ENCODE measurements at places on chromosomes 3 and 15.
A peak's percentile ranks its signal among the peaks of the same experiment; 100 is the strongest.

DNA sequence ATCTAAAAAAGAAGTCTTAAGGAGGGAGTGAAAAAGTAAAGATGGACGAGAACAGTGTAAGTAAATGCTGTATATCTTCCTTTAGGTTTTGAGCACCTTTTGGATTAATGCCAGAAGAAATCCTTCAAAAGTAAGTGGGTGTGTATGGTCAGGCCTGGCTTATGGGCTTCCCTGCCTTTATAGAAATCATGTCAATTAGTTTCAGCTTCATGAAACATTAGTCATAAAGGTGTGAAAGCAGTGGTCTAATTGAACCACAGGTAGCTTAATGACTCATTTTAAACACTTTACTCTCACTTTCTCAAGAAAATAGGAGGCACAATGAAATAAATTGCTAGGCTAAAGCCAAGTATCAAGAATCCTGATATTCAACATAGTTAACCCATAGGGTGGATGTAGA is 467.4 kb upstream of the DPPA4 start:
- no peak for DNase-seq

- DNase-seq: no peak
Measured at GRCh38 chr15:29207758-29208108, 61.9 kb downstream of the NSMCE3 start.

DNA sequence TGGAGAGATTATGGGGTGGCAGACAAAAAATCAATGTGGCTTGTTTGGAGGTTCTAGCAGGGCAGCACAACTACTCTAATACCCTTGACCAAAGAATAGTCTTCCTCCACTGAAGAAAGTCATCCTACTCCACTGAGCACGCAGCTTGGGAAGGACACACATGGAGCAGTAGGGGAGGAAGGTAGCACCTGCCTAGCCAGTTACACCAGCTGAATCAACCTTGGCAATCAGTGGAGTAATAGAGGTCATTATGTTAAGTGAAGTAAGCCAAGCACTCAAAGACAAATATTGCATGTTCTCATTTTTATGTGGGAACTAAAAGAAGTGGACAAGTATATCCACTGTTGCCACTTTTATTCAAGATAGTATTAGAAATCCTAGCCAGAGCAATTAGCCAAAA is 555.8 kb upstream of the ALCAM start:
- no peak for DNase-seq

- DNase-seq: no peak
Measured at GRCh38 chr3:59746585-59746984, 696.8 kb upstream of the CFAP20DC start.

DNA sequence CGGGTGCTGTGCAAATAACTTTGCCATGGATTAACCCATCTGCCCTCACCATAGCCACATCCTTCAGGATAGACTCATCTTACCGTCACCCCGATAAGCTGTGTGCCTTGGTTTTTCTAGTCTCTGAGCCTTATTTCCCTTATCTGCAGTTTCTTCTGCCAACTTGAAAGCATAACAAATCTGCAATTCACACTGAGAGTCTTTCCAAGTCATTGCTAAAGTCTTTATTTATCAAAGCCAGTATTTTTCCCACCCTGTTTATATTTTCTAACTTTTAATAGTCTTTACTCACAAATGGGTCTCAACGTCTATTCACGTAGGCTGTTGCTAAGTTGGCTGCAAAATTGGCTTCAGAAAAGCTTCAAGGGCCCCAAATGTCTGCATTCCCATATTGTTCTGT is 61.6 kb upstream of the SUCLG2 start:
- no peak for DNase-seq

DNA sequence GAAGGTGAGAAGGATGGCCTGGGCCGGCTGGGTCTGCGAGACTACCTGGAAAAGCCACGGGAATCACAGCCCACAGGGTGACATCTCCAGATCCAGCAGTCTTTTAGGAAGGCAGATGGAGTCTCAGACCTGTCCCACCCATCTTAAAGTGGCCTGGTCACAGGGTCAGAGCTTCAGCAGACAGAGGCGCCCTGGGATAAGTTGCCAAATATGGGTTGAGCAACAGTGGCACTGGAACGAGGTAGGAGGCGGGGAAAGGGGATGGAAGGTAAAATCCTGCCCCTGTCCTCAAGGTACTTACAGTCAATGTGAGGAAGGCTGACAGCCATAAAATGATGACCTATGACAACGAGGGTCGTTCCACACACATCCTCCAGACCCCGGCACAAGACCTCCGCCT is 80.7 kb downstream of the LIPC start:
- no peak for DNase-seq

DNA sequence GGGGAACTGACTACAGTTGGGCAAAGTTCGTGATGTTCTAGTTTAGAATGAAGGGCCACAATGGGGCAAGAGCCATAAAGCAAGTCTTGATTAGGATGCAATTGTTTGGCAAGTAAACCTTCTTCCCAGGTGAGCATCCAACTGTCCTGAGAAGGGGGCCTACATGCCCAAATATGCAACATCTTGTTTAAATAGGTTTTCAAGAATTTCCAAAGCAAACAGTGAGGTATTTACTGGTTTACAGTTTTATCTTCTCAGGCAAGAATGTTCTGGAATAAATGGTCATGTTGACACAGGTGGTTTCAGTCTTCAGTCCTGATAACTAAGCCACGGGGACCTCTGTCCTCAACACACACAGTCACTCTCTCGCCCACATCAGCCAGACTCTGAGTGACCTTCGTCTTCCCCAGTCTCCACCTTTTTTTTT is 90.3 kb upstream of the FAM174B start:
- DNase-seq: no peak

GRCh38 chr15:100169615-100170290 is 172.0 kb downstream of the ADAMTS17 start:
- DNase-seq: no peak

GRCh38 chr3:197584733-197585132 is 29.0 kb upstream of the BDH1 start:
- DNase-seq: no peak

DNA sequence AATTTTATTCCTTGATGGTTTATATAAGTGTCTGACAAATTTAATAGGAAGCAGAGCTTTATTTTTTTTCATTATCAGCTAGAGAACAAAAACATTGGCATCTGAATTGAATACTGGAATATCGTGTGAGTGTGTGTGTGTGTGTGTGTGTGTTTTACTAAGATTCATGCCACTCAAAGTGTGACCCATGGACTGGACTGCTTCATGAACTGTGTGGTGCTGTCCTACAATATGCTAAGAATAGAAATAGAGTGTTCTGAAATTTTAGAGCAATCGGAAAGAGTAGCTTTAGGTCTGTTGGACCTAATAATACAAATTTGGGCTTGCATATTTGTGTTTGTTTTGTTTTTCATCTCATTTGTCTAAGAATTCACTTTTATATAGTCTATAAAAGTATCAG is 89.6 kb downstream of the MITF start:
- DNase-seq: no peak

DNA sequence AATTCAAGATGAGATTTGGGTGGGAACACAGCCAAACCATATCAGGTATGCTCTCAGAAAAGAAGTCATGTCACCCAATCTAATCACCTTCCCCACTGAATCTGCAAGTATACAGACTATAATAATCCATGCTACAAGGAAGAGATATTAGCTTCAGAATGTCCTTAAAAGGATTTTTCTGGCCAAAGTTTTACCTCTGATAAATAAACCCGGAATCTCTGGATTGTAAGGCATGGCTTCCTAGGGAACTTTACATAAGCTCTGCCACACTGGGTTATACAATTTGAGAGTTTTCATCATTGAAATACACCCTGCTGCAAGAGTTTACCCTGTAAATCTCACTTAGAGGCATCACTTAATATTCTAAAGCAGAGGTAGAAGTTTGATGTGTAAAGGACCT is 330.5 kb upstream of the KCNMB2 start:
- DNase-seq: no peak

GRCh38 chr3:188434594-188434993 is 280.6 kb downstream of the LPP start:
- DNase-seq: no peak

DNA sequence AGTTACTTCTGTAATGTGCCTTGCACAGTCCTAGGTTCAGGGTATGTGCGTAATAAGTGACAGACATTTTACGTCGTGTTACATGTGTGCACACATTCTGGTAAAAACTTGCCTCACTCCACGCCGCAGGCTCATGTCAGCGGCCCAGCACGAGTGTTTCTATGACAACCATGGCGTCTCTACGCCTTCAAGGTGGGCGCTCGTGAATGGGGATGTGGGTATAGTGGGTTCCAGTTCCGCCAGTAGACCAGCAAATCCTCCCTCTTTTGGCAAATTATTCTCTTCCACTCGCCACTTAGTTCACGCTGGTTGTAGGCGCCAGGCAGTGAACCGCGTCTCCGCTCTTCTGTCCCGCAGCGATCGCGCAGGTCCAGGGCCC is 40.3 kb downstream of the CHST14 start:
- DNase-seq: peak; percentile 41

GRCh38 chr3:148175214-148175613 is 522.5 kb upstream of the AGTR1 start:
- no peak for DNase-seq

DNA sequence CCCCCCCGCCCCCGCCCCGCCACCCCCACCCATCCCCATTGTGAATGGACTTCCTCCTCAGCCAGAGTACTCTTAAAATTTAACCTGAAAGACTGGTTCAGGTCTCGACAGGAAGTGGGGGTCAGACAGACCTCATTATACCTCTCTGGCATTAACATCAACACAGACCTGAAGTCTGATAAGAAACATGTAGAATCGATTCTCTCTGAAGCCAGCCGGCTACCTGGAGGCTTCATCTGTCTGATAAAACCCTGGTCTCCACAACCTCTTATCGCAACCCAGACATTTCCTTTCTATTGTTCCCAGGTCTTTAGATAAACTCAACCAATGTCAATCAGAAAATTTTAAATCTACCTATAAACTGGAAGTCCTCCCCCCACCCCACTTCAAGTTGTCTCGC is 42.6 kb downstream of the SLCO2A1 start:
- no peak for DNase-seq

DNA sequence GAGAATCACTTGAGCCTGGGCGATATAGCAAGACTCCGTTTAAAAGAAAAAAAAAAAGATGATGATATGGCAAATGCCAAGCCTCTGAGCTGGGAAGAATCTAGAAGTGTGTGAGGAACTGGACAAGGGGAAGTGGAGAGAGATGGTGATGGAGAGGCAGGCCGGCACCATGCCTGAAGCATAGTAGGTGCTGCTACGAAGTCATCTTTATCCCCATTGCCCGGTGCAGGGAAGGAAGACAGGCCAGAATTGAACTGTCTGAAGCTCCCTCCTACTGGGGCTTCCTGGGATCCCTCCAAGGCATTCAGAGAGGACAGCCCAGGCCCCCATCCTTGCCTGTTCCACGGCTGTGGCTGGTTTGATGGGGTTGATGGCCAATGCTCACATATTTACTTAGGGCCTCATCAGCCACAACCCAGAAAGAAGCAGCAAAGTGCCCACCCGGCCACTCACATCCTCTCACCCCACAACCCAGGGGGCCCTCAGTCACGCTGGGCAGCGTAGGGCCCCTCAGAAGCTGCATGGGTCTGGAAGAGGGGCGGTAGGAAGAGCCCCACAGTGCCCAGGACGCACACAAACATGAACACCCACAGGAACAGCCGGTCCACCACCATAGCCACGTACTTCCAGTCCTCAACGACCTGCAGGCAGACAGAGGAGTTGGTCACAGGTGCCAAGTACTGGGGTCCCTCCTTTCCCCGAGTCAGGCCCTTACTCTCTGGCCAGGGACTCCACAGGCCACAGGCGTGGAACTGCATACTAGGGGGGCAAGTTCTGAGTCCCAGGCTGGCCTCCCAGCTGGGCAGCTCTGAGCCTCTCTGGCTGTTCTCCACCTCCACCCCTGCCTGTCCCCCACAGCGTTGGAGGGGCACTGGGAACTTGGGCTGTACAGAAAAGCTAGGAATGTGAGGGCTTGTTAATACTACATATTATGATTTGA is 4.1 kb upstream of the CHRNA3 start:
- no peak for DNase-seq

DNA sequence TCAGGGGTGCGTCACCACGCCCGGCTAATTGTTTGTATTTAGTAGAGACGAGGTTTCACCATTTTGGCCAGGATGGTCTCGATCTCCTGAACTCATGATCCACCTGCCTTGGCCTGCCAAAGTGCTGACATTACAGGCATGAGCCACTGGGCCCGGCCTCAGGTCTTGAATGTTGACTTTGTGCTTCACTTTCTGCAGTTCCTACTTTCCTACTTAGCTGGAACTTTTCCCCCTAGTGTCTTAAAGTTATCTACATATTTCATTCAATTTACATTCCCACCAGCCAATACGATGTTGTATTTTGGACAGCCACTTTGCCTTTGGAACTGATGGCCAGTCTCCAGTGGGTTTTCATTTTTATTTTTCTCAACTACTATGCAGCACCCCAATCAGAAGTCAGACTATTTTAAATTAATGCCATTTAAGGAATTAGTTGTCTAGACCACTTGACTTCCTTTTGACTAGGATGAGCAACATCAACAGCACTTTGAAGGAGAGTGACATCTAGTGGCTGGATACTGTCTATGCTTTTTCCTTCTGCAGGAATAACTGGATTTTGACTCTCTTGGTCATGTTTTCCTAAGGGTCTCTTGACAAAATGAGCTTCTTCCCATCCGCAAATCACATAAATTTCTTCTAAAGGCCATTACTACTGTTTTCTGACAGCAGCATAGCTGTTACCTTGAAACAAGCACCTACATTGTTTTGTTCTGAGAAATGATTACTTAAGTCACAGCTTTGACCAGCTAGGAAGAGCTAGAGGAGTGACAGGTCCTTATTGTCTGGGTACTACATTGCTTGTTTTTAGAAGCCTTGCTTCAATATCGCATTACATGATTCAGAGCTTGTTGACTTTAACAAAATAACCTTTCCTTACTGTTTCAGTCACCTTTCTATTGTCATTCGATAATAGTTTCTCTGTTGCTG is 140.2 kb downstream of the ITPR1 start:
- DNase-seq: peak; percentile 66

GRCh38 chr3:111571282-111571681 is 23.9 kb downstream of the ZBED2 start:
- DNase-seq: no peak

DNA sequence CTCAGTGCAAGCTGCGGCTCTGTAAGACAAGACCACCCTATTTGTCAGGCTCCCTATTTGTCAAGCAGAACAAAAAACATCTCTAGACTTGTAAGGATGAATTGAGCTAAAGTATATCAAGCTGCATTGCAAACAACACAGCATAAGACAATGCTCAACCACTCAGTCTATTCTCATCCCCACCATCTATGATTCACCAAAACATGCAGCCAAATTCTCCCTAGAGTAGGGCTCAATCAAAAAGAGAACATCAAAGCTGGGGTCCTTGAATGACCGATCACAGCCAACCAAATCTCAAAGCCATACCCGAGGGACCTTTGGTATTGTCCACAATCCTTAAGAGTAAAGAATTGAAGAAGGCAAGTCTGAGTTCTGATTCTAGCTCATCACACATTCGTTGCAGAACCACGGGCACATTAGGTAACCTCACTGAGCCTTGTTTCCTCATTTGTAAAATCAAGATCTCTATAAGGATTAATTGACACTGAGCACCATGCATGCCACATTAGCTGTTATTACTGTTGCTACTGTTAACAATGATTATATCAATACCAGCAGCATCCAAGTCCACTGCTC is 31.2 kb downstream of the RFTN1 start:
- DNase-seq: peak; percentile 65

GRCh38 chr3:108486941-108487340 is 23.5 kb downstream of the MYH15 start:
- DNase-seq: no peak
